ENCODE measurements at places on chromosomes 6 and 20.

GRCh38 chr6:142336787-142337186 is 35.0 kb downstream of the ADGRG6 start:
- DNase-seq = no peak

GRCh38 chr6:45222380-45222779 is 105.8 kb upstream of the RUNX2 start:
- DNase-seq = no peak

DNA sequence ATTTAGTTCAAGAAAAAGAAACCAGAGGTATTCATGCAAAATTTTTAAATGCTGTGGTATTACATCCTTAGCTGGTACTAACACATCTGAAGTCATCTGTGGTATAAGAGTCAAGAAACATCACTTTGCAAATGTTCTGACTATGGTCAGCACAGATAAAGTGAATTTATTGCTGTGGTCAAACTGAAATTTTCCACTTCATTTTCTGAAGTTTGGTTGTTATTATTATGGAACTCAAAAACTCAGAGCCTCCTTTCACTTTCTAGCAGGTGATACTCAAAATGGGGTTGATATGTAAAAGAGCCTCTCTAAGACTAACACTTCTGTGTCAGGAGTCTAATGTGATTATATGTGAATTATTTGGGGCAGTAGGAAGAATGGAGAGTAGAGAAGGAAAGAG is 257.8 kb downstream of the RNGTT start:
- no peak for DNase-seq

DNA sequence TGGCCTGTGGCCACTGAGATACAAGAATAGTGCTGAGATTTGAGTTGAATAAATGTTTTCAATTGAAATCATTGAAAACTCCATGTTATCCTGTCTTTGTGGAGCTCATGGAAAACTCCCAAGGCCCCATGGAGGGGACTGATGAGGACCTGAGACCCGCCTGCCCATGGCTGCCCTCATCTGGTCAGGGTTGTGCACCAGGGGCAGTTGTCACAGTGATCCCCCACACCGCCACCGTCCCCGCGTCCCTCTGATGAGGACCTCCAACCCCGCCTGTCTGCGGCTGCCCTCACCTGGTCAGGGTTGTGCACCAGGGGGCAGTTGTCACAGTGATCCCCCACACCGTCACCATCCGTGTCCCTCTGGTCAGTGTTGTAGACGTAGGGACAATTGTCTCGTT is 27.8 kb downstream of the THBS2 start:
- no peak for DNase-seq

DNA sequence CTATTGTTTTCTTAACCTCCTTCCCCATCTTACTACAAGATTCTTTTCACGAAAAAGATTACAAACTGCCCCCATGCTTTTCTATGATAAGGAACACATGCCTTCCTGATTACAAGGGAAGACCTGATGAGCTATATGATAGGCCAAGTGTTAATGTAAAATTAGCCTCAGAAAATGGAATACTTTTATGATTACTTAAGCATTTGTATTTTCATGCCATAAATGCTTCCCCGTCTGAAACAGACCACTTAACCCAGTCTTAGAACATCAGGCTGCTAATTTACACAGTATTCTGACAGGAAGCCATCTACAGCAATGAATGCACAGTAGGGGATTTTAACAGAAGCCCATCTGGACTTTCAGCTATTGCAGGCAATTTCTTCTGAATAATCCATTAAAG is 274.9 kb downstream of the HAO1 start:
- no peak for DNase-seq

- no peak for DNase-seq
Measured at GRCh38 chr20:17761604-17762003, 61.8 kb downstream of the BANF2 start.

DNA sequence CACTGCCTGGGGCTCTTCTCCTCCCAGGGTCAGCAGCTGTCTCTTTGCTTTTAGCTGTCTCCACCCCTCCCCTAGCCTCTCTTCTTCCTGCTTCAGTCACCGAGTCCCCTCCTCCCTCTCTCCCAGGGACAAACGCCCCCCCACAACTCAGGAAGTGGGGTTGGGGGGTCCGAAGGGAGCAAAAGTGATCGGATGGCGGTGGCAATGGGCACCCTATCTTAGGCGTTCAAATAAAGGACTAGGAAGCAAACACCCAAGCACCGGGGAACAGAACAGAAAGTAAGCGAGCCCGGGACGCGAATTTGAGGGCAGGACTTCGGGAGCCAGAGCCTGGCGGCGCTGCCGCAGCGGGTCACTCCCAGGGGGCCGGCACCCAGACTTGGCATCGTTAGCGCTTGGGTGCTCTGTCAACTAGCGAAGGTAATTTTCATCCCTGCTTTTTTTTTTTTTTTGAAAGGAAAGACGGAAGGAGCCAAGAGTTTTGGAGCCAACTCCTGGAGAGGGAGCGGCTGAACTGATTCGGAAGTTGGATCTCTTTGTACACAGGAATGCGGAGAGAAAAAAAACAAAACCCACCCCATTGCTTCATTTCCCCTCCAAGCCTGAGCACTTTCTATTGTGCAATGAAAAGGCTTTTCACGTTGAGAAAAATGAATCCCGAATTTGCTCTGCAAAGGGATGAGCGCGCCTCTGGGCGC is 815 bp upstream of the ITPR3 start:
- no peak for DNase-seq

- DNase-seq = no peak
Measured at GRCh38 chr6:81766482-81767069, 14.1 kb upstream of the TENT5A start.

DNA sequence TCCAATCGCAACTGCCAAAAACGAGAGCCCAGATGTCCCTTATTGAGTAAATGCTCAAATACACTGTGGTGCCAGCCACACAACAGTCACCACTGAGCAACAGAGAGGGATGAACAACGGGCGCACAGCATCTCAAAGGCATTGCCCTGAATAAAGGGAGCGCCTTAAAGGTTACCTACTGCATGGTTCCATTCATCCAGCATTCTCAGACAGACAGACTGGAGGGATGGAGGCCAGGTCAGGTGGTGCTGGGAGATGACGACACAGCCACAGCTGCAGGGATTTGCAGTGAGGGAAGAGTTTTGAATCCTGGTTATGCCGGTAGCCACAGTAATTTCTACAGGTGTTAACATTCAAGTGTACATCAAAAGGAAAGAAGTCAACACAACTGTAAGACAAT is 615.5 kb upstream of the AGPAT4 start:
- DNase-seq = no peak

DNA sequence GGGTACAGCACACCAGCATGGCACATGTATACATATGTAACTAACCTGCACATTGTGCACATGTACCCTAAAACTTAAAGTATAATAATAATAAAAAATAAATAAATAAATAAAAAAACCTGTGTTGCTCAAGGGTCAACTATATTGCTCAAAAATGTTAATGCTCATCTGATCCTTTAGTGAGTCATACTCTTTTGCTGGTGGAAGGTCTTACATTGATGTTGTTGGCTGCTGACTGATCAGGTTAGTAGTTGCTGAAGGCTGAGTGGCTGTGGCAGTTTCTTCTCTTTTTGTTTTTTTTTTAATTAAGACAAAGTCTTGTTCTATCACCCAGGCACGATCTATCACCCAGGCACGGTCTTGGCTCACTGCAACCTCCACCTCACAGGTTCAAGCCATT is 29.6 kb upstream of the SMIM26 start:
- no peak for DNase-seq

DNA sequence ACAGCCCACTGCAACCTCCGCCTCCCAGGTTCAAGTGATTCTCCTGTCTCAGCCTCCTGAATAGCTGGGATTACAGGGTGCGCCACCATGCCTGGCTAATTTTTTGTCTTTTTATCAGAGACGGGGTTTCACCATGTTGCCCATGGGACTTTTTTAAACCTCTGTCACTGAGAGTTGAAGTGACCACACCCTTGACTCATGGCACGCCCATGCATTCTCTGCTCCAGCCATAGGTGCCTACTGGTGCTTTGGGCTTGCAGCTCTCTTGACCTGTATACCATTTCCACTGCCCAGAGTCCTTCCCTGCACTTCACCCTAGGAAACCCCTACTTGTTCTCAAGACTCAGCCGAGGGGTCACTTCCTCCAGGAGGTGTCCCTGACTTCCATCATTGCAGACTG is 2.4 kb upstream of the SCRT2 start:
- DNase-seq = no peak

DNA sequence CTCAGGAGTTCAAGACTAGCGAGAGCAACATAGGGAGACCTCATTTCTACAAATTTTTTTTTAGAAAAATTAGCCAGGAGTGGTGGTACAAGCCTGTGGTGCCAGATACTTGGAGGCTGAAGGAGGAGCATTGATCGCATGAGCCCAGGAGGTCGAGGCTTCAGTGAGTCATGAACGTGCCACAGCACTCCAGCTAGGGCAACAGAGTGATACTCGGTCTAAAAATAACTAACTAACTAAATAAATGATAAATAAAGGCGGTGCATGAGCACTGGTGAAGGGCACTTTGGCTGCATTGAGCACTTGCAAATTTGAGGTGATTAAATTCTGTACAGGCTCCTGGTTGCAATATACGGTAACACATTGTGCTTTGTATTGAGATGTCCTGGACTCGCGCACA is 13.5 kb downstream of the HLA-A start:
- DNase-seq = no peak

GRCh38 chr6:118260833-118261232 is 287.3 kb upstream of the PLN start:
- no peak for DNase-seq

- no peak for DNase-seq
Measured at GRCh38 chr6:166563805-166564204, 22.7 kb downstream of the RAMACL start.

DNA sequence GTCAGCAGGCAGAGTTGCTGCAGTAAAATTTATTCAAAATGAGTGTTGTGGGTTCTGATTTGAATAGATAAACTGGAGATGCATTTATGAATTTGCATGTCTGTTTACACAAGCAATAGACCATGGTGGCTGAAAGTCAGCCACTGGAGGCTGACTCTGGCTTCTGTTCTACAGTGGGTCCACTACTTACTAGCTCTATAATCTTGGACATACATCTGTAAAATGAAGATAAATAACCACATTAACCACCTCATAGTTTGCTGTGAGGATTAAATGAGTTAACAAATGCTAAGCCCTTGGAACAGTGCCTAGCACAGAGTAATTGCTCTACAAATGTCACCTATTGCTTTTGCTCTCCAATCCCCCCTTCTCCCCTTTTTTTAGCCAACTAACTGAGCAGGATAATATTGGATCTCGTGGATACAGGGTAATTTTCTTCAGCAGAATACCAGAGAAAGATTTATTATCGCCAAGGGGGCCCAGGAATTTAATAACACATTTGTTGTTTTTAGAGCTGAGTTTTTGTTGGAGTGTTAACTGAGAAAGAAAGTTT is 1.4 kb upstream of the PM20D2 start:
- no peak for DNase-seq

DNA sequence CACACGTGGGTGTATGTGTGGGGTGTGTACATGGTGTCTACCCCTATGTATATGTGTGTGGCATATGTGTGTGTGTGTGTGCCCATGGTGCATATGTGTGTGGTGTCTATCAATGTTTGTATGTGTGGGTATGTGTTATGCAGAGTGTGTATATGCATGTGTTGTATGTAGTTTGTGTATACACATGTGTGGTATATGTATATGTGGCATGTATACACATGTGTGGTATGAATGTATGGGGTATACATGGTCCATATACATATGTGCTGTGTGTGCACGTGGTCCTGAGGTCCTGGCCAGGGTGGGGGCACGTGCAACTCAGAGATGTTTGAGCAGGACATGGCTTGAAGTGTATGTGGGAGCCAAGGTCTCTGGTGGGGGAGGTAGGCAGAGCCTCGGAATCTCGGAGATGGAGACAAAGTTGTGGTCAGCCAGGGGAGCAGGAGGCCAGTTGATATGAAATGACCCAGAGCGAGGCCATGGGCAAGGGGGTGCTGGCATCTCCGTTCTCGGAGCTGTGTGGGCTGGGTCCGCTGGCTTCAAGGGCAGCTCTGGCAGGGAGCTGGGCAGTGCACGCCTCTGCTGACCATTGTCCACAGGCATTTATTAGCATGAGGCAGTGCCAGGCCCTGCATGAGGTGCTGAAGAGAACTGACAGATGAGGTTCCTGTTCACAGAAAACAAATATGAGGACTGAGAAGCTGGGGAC is 276.2 kb upstream of the CHD6 start:
- DNase-seq = no peak

- DNase-seq = no peak
Measured at GRCh38 chr6:36493319-36493718, 50.5 kb downstream of the KCTD20 start.

GRCh38 chr6:16967470-16967817 is 134.4 kb upstream of the STMND1 start:
- DNase-seq = no peak

- no peak for DNase-seq
Measured at GRCh38 chr6:15800841-15801617, 138.2 kb upstream of the DTNBP1 start.

GRCh38 chr6:168232528-168232927 is 87.0 kb downstream of the DACT2 start:
- no peak for DNase-seq

DNA sequence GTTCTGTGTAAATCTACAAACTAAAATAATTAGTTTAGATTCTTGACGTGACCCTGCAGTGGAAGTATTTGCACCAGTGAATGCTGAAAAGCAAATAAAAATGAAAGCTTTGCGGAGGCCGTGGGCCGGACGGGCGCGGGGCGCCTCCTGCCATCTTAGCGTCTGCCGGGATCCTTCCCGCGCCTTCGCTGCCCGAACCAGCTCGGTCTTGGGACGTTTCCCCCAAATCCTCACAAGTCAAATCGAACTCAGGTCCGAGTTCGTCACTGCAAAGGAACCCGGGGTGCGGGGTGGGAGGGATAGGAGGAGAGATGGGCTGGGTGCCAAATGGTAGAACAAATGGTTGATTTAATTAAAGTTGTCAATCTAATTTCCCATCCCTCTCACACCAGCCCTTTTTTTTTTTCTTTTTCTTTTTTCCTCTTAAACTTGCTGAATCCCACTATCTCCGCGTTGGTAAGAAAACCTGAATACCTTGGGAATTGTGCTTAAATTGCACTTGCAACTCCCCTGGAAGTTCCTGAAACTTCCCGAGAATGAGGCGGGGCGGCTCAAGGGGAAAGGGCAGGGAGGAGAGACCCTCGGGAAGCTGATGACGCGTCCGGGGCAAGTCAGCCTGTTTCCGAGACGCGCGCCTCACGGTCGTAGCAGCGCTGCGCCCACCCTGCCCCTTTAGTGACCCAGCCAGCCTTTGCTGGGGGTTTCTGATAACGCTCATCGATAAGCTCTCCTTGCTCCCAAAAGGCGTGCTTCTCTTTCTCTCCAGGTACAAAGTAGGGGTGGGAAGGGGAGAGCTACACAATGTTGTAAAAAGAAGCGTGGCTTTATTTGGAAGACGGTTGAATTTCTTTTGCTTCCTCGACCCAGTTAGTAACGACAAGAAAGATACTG is 1.8 kb downstream of the GJA1 start:
- no peak for DNase-seq

DNA sequence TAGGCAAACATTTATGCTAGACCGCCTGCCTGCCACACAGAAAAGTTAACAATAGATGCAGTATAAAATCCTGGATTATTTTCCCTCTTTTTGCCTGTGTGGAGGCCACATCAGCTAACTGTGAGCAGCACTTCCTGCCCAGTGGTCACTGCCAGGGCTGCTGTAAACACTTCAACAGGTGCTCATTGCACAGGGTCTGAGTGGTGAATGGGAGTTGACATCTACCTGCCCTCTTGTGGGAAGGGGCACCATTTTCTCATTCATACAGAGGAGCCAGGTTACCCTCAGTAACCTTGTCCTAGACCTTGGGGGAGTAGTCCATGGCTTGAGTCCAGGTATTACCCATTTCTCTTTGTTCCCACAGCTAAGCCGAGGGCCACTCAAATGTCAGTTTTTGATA is 235.3 kb downstream of the TMEM242 start:
- no peak for DNase-seq

- no peak for DNase-seq
Measured at GRCh38 chr6:170011204-170012036, 260.0 kb downstream of the ERMARD start.

Measured in stimulated activated CD8-positive, alpha-beta memory T cell treated with anti-CD3 and anti-CD28 coated beads, Interleukin-4, amount 100 ng/mL, for 4 hours (primary cell).